ENCODE measurements at places on chromosomes 11 and 22. TPM values are rescaled to one million over a fixed set of nuclear protein-coding genes. Genes with fewer than 3 reads are reported as not detected.

The OR51B5 gene
- total RNA-seq = 0.18 TPM

The NUDT8 gene
- total RNA-seq = 3.1 TPM

The KRTAP5-10 gene
- total RNA-seq = not detected

The SPI1 gene
- not detected for total RNA-seq

The SCN2B gene
- under 0.01 TPM for total RNA-seq

The MGAT3 gene
- total RNA-seq = under 0.01 TPM

The MMP3 gene
- 7.5 TPM for total RNA-seq

The PLEKHA7 gene
- 0.18 TPM for total RNA-seq

The MPPED2 gene
- not detected for total RNA-seq

The CHRM1 gene
- total RNA-seq = not detected

The CRYBB2 gene
- total RNA-seq = not detected

The MMP27 gene
- not detected for total RNA-seq

The ASCL3 gene
- not detected for total RNA-seq

The UBQLNL gene
- total RNA-seq = 0.14 TPM

The CBX7 gene
- 6.6 TPM for total RNA-seq

The APOA5 gene
- not detected for total RNA-seq

The TCN2 gene
- 2.0 TPM for total RNA-seq

The KRTAP5-1 gene
- not detected for total RNA-seq

The EMID1 gene
- total RNA-seq = 1.00 TPM

The RELT gene
- total RNA-seq = 5.0 TPM

The GAB4 gene
- not detected for total RNA-seq

The RBMXL2 gene
- total RNA-seq = not detected

The OR52A1 gene
- not detected for total RNA-seq

The HEPHL1 gene
- 0.14 TPM for total RNA-seq

The RASGRP2 gene
- 0.71 TPM for total RNA-seq

The KREMEN1 gene
- total RNA-seq = 15.4 TPM

The OR4A16 gene
- total RNA-seq = not detected

The GAL gene
- total RNA-seq = not detected

The JHY gene
- 1.7 TPM for total RNA-seq

The OR2AG1 gene
- total RNA-seq = not detected

The OR52I1 gene
- total RNA-seq = not detected

Data from smooth muscle cell of bladder (primary cell).